Posterior vena cava (tissue), 2 donors: ENCODE measurements at places on chromosomes 16 and 17. TPM values are rescaled to one million over a fixed set of nuclear protein-coding genes. Genes with fewer than 3 reads are reported as not detected.

DNA sequence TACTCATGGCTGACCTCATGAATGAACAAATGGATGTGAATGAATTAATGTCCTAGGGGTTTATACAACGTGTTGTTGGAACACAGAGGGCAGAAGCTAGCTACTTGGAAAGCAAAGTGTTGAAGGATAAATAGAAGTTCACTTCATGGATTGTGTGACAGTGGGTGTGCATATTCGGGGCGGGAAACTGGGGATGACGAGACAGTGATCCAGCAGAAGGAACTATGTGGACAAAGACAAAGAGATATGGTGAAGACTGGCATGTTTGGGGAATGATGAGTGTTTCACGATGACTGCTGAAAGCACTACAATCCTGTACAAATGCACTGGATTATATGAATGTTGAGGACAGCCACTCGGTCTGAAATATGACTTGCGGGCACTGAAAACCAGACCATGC, 250.5 kb upstream of the C16orf82 start:
- DNase-seq: no peak

- DNase-seq: no peak
Measured at GRCh38 chr17:56830726-56831368, 2.9 kb downstream of the C17orf67 start.

DNA sequence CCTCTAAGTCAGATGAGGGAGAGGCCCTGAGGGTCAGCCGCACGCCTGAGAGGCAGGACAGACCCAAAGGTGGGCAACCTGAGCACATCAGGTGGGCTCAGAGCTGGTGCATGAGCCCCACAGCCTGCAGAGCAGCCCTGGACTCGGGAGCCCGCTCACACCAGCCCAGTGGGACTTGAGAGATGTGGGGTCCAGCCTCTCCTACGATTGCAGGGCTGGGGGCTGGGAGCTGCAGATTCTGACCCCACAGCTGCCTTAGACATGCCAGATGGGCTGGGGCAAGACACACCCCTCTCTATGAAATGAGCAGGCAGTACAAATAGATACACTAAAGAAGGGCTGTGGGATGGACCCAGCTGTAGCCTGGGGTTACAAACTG, 77.1 kb upstream of the RBL2 start:
- no peak for DNase-seq

GRCh38 chr17:1628856-1629503, 346 bp upstream of the SLC43A2 start:
- peak; percentile 98 for DNase-seq

DNA sequence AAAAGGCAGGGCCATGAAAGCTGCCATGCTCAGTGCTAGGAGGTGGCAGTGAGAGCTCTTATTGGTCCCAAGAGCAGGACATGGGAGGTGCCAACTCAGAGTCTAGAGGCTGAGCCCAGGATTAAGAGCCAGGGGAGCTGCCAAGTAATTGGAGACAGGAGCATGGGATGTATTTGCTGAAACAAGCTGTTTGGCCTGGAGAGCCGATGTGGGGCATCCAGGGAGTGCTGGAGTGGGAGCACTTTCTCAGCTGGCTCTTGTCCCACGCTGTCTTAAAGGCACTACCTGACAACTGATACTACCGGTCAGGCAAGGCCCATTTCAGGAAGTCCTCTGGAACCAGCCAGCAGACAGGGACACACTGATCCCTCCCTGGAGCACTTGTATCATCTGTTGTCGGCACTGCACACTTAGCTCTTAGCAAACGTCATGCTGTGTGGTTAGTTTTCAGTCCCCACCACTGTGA, 19.3 kb downstream of the ANKFN1 start:
- no peak for DNase-seq

DNA sequence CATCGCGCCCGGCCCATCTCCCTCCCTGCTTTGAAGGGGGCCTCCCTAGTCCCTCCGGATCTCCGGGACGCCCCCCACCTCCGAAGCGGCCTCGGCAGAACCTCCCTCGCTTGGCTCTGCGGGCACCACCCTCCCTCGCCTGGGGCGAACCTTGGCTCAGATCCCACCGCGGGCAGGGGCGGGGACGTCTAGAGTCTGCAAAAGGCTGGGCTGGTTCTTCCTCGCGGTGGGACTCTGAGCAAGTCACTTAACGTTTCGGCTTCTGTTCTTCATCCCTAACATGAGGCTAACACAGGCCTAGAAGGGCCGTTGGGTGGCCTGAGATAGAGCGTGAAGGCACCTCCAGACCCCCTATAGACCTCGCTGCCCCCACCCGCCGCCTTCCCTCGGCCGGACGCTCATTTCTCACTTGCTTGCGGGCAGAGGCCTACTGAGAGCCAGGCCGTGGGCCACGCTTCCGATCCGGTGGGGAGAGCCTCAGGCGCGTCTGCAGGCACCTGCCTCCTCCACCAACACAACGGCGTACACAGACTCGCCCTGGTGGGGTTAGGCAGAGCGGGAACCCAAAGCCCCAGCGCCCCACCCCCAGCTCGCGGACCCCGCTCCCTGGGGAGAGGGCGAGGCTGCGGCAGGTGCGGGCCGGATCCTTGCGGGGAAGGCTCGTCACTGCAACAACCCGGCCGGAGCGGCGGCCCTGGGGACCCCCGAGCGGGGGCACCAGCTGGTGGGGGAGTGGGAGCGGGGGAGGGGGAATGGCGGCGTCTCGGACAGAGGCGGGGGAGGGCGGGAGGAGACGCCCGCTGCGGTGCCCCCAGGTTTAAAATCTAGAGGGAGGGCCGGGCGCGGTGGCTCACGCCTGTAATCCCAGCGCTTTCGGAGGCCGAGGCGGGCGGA, 5.4 kb downstream of the MYO1C start:
- peak; percentile 92 for DNase-seq

The SLFN13 gene
- total RNA-seq: 17.9 TPM
